ENCODE measurements at places on chromosomes 6 and 20. TPM values are rescaled to one million over a fixed set of nuclear protein-coding genes. Genes with fewer than 3 reads are reported as not detected.

DNA sequence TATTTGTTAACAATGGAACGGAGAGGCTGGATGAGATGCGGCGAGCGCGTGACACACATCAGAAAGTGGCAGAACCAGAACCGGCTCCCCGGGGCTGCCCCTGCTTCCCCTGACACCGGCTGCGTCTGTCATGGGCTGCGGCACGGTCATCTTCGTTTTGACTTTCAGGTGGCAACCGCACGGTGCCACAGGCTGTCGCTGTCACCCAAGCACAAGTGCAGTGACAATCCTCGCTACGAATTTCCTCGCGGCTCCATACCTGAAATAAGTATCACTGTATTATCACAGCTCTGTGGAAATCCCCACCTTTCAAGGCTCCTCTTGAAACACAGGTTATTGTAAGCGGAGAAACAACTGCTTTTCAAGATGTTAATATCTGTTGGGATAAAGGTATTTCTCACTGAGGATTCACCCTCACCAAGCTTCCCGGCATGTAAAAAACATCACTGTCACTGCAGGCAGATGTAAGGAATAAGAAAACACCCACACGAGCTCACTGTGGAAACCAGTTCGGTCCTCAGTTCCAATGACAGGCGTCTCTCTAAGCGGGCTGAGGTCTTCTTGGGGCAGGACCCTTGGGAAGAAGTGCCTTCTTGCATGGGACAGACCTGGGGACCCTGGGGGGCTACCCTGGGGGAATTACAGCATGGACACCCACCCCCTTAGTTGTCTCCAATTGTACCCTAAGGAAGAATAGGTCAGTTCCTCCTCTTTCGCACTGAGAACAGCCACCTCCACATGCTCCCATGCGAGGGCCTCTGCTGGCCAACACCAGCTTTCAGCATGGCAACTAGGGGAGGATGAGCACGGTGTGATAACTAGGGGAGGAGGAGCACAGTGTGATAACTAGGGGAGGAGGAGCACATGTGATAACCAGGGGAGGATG lies 86.3 kb downstream of the DACT2 start:
- DNase-seq, result no peak

- no peak for DNase-seq
These were observed 100.5 kb downstream of the LMBRD1 start for GRCh38 chr6:69696273-69696672.

The HSPA1L gene
- 3.0 TPM for total RNA-seq

DNA sequence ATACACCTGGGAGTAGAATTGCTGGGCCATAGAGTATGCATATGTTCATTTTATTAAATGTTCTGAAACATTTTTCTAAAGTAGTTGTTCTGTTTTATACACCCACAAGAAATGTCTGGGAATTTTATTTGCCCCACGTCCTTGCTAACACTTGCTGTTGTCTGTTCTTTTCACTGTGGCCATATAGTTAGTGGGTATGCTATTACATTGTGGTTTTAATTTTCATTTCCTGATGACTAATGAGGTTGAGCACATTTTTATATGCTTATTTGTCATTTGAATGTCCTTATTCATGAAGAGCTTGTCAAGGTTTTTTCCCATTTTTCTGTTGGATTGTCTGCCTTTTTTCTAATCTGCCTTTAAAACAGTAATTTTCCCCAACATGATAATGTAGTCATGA lies 41.5 kb upstream of the TGM3 start:
- DNase-seq, result no peak

DNA sequence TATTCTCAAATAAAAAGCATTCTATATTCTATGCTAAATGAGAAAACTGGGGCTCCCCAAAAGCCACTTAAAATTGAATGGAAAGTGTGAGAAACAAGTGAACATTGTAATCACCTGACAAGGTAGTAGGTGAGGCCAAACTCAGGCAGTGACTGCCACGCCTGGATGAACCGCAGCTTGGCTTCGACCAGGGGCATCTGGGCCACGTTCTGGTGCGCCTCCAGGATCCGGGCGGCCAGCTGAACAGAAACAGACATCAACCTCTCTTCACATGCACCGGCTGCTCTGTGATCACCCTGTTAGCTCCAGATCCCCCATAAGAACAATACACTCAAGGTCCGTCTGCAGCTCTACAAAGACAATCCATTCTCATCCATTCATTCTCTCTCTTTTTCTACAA lies 30.1 kb upstream of the LRRN4 start:
- no peak for DNase-seq

GRCh38 chr6:19269341-19269898 lies 567.8 kb upstream of the ID4 start:
- no peak for DNase-seq

The ZFP57 gene
- total RNA-seq, result not detected

- no peak for DNase-seq
These were observed 602 bp upstream of the TSPYL4 start for GRCh38 chr6:116254297-116255056.

DNA sequence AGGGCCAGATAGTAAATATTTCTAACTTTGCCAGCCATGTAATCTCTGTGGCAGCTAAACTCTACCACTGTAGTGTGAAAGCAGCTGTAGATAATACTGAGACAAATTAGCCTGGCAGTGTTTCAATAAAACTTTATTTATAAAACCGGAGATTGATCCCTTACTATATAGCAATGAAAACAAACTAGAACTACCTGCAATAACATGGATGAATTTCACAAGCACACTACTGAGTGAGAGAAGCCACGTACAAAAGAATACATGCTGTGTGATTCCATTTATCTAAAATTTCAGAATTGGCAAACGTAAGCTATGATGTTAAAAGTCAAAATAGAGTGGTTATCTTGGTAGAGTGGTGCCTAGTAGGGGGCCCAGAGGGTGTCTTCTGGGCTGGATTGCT lies 198.7 kb upstream of the SGK1 start:
- DNase-seq, result no peak

- DNase-seq, result no peak
These were observed 13.5 kb upstream of the PDE10A start for GRCh38 chr6:165676435-165677068.

DNA sequence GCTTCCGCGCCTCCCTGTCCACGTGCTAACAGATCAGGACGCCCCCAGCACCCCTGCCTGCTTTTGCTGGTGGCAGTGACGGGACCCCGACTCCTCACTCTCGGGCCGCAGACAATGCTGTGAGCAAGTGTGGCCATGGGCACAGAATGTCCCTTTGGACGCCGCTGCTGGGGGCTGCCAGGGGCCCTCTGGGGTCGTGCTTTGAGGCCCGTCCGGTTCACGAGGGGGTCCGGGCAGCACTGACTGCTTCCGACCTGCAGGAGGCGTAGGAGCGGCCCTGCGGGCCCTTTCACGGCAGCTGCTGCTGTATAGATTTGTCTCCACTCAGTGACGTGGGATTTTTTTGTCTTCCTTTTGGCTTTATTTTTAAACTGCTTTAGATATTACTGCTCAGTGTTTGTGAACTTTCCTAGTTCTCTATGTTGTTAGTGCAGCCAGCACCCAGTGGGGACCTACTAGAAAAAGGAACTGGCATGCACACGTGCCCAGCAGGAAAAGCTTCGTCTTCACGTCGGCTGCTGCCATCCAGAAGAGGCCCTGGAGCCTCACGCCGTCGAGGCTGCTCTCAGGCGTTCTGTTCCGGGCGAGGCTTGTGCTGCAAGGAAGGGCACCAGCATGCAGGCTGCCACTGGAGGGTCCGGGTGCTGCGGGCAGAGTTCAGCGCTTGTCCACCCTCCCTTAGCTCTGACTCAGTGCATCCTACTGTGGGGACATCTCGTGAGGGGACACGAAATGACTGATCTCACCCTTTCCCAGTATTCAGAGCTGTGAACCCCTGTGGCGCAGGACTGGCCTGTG lies 21.7 kb downstream of the UCKL1 start:
- no peak for DNase-seq

DNA sequence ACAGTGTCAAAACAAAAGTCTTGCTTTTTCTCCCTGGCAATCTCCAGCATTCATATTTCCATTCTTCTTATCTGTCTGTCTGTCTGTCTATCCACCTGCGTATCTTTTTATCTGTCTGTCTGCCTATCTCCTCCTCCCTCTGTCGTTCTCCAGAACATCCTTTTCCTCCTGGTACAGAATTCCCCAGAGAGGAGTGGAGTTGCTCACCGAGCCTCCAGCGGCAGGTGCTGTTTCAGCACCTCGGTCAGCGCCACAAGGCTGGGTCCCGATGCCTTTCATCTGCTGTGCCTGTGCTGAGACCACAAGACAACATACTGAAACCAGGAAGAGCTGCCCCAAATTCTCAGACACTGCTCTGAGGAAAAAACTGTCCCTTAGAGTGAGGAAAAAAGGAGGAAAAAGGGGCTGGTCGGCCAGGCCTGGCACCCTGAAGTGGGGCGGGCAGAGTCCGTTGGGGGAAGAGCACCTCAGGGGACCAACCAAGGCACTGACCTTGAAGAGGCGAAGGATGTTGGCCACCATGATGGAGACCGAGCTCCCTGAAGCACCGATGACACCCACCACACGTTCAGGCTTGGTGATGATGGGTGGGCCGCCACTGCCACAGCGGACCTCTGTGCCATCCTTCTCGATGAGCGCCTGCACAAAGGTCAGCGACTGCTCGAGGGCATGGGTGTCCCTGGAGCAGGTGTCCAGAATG lies 13.3 kb downstream of the GRM4 start:
- no peak for DNase-seq

The MEI4 gene
- not detected for total RNA-seq

DNA sequence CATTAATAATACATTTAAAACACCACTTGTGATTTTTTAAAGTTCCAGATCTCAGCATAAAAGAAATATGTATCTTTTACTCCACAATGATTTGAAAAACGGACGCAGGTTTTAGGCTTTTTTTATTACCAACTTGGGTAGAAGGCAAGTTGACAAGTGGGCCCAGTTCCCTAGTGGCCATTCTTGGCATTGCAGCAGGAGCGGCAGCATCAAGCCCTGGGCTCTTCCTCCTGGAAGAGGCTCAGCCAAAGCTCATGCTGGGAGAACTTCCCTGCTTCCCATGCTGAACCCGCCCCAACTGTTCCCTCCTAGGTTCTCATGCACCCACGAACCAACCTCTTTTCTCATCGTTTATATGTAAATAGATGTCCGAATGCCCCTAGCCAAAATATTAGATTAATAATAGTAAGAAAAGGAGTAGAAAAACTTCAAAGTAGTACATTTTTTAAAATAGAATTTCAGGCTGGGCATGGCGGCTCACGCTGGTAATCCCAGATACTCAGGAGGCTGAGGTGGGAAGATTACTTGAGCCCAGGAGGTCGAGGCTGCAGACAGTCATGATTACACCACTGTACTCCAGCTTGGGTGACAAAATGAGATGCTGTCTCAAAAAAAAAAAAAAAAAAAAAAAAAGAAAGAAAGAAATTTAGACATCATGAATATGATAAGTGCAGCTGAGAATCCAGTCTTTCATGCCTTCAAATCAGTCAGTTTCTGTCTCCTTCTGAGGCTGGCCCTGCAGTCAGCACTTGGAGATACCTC lies 18.2 kb upstream of the MYB start:
- no peak for DNase-seq

The SAMD5 gene
- total RNA-seq, result 0.95 TPM

The UBE2C gene
- total RNA-seq, result not detected

GRCh38 chr20:32476684-32477593 lies 108.2 kb downstream of the NOL4L start:
- no peak for DNase-seq

DNA sequence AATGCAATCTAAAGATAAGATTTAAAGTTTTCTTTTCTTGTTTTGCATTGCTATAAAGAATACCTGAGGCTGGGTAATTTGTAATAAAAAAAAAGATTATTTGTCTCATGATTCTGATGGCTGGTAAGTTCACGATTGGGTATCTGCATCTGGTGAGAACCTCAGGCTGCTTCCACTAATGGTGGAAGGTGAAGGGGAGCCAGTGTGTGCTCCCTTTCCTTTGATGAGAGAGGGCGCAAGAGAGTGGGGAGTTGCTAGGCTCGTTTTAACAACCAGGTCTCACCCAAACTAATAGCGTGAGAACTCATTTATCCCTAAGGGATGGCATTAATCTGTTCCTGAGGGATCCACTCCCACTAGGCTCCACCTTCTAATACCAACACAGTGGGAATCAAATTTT lies 353.2 kb downstream of the BTBD3 start:
- DNase-seq, result no peak

GRCh38 chr6:90406957-90407356 lies 110.3 kb upstream of the BACH2 start:
- DNase-seq, result no peak

GRCh38 chr20:36672991-36673390 lies 27.0 kb upstream of the SLA2 start:
- DNase-seq, result no peak

GRCh38 chr20:32004963-32005362 lies 5.3 kb upstream of the CCM2L start:
- DNase-seq, result no peak

DNA sequence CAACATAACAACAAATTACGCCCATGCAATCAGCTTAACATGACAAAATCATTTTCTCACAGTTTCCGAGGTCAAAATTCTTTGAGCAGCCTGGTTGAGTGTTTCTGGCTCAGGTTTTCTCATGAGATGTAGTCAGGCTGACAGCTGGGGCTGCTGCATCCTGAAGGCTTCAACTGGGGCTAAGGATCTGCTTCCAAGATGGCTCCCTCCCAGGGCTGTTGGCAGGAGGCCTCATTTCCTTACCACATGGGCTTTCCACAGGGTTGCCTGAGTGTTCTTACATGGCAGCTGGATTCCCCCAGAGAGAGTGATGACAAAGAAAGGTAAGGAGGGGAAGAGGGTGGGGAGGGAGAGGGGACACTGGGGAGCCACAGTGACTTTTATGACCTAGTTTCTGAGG lies 63.1 kb upstream of the NNAT start:
- no peak for DNase-seq

The BPIFA1 gene
- not detected for total RNA-seq

All from omental fat pad (tissue), 4 donors.